ENCODE measurements at places on chromosomes 6 and 20.
A peak's percentile ranks its signal among the peaks of the same experiment; 100 is the strongest.

DNA sequence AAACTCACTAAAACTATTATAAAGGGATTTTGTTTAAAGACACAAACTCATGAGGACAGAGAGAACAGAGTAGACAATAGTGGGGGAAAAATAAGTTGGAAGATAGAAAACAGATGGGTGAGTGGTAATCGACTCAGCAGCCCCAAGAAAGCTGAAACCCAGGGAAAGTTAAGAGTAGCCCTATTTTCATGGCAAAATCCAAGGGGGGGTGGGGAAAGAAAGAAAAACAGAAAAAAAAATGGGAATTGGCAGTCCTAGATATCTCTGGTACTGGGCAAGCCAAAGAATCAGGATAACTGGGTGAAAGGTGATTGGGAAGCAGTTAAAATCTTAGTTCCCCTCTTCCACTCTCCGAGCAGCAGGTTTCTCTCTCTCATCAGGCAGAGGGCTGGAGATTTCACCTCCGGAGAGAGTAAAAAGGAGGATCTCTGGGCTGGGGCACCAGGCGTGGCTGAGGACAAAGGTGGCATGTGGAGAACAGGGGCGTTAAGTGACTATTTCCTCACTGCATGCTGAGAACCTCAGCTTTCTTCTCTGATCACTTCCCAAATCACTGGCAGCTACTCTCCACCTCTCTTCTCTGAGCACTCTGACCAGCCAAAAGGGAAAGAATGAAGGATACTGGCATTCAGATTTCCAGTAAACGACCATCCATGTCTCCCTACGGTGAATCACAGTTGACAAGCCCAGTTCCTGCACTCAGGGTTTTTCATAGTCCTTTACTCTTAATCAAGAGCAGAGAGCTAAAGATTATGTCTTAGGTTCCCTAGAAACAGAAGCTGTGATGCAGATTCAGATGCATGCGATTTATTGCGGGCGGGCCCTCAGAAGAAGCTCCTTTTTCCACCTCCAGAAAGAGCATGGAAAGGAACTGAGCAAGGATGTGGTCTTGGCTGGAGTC lies 7.3 kb upstream of the RNF24 start:
- no peak for DNase-seq

- DNase-seq, result peak; percentile 70
Observed at GRCh38 chr6:12605888-12606345, 110.7 kb upstream of the PHACTR1 start.

DNA sequence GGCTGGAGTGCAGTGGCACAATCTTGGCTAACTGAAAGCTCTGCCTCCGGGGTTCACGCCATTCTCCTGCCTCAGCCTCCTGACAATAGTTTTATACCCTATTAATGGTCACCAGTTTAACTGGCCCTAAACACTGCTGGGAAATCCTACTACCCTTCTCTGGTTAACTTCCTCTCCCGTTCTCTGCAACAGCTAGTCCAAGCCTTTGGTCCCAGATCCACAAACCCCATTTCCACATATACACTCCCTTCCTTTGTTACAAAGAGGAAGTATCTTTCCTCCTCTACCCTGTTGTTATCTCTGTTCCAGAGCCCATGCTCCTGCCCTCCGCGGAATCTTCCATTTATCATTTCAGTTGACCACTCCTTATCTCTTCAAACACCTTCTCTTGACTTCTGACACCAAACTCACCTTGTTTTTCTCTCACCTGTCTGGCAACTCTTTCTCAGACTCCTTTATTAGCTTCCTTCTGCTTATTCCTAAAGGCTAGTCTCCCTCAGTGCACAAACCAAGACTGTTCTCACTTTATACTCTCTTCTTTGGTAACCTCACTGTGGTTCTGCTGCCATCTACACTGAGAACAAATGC lies 25.0 kb upstream of the TBC1D22B start:
- DNase-seq, result no peak

GRCh38 chr6:169495601-169496000 lies 206.2 kb downstream of the WDR27 start:
- DNase-seq, result no peak

DNA sequence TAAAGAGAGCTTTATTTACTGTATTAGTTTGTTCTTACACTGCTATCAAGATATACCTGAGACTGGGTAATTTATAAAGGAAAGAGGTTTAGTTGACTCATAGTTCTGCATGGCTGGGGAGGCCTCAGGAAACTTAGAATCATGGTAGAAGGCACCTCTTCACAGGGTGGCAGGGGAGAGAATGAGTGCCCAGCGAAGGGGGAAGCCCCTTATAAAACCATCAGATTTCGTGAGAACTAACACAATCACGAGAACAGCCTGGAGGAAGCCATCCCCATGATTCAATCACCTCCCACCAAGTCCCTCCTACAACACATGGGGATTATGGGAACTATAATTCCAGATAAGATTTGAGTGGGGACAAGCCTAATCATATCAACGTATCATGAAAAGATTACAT lies 27.2 kb downstream of the ARID1B start:
- no peak for DNase-seq

All from activated CD4-positive, alpha-beta T cell treated with anti-CD3 and anti-CD28 coated beads, Interleukin-10, Interleukin-2, amounts not matched to agents 100 ng/mL and 50 ng/mL, durations not matched to agents 16 hours and 8 hours (primary cell).